ENCODE measurements at places on chromosomes 12 and 14. TPM values are rescaled to one million over a fixed set of nuclear protein-coding genes. Genes with fewer than 3 reads are reported as not detected.

GRCh38 chr12:128245121-128245520, 21.8 kb upstream of the TMEM132C start:
- H3K36me3 ChIP-seq: no peaks in the 10 kb centered on the region
- no peak overlapping the region for H3K4me3 ChIP-seq
- H3K4me1 ChIP-seq: no peaks in the 10 kb centered on the region
- no peak overlapping the region for H3K27ac ChIP-seq
- H3K27me3 ChIP-seq: no peaks in the 10 kb centered on the region

GRCh38 chr12:111585690-111586089, 13.4 kb downstream of the ATXN2 start:
- H3K27me3 ChIP-seq: no peaks in the 10 kb centered on the region
- no peaks in the 10 kb centered on the region for H3K4me1 ChIP-seq
- no peak overlapping the region for H3K27ac ChIP-seq
- no peaks in the 10 kb centered on the region for H3K36me3 ChIP-seq
- no peak overlapping the region for H3K4me3 ChIP-seq

Gene TEDC1
- 35.6 TPM for total RNA-seq

- no peak for DNase-seq
- no peak overlapping the region for H3K27ac ChIP-seq
- H3K27me3 ChIP-seq: no peaks in the 10 kb centered on the region
- no peaks in the 10 kb centered on the region for H3K4me1 ChIP-seq
- no peaks in the 10 kb centered on the region for H3K36me3 ChIP-seq
- H3K4me3 ChIP-seq: no peak overlapping the region
These were observed 107.5 kb downstream of the GPATCH2L start for GRCh38 chr14:76259029-76259735.

- H3K4me3 ChIP-seq: no peak overlapping the region
- no peak for DNase-seq
- H3K27ac ChIP-seq: no peak overlapping the region
- H3K4me1 ChIP-seq: no peaks in the 10 kb centered on the region
These were observed 150.6 kb downstream of the ASCL4 start for GRCh38 chr12:107925125-107925524.

DNA sequence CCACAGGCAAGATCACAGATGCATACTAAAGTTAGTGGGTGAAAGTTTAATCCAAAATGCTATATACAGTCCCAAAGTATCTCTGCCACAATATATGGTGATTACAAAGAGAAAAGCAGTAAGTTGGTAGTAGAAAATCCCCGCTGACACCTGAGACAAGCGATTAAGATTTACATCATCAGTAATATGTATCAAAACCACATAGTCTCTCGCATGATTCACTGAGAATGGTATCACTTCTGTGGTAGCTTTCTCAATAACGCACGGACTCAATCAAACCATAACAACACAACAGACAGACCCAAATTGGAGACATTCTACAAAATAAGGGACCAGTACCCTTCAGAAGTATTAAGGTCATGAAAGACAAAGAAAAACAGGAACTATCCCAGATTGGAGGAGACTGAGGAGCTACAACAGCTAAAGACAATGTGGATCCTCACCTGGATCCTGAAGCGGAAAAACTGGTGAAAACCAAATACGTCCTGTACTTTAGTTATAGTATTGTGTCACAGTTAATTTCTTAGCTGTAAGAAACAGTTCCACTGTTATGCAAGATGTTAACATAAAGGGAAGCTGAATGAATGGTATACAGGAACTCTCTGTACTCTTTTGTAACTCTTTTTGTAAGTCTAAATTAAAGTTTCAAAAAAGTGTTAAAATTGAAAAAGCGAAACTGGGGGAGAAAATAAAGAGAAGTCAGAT, 51.0 kb downstream of the SPTLC2 start:
- no peaks in the 10 kb centered on the region for H3K27me3 ChIP-seq
- DNase-seq: peak; percentile 76
- H3K27ac ChIP-seq: peak overlapping the region; percentile 91
- H3K4me1 ChIP-seq: peaks cover 79% of the 10 kb centered on the region
- peaks cover 26% of the 10 kb centered on the region for H3K36me3 ChIP-seq

DNA sequence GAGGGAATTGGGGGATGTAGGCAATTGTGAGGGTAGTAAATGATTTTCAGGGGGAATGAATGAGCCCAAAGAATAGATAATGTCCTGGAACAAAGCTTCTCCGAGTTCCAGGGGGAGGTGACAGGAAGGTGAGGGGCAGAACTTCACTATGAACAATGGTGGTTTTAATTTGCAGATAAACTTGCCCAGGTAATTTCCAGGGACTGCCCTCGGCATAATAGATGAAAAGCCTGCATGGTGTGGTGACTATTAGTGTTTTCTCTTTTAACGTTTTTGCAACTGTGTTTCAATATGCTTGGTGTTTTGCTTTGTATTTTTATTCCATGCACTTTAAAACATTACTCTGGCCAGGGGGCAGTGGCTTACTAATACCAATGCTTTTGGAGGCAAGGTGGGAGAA, 325.2 kb upstream of the RGS6 start:
- no peak overlapping the region for H3K4me3 ChIP-seq
- no peaks in the 10 kb centered on the region for H3K27me3 ChIP-seq
- H3K4me1 ChIP-seq: no peaks in the 10 kb centered on the region
- DNase-seq: no peak
- no peaks in the 10 kb centered on the region for H3K36me3 ChIP-seq

- no peak for DNase-seq
- H3K4me1 ChIP-seq: no peaks in the 10 kb centered on the region
- no peak overlapping the region for H3K27ac ChIP-seq
- no peaks in the 10 kb centered on the region for H3K36me3 ChIP-seq
These were observed 23.6 kb downstream of the PACS2 start for GRCh38 chr14:105337966-105338741.

Gene EGLN3
- total RNA-seq: not detected

Gene CLEC2A
- total RNA-seq: not detected
